ENCODE measurements at places on chromosomes 4 and X. TPM values are rescaled to one million over a fixed set of nuclear protein-coding genes. Genes with fewer than 3 reads are reported as not detected.

The OPRPN gene
- total RNA-seq, result not detected

The L1CAM gene
- 16.2 TPM for total RNA-seq

The P2RY10 gene
- total RNA-seq, result not detected

The IL2RG gene
- 0.62 TPM for total RNA-seq

The STS gene
- total RNA-seq, result 5.4 TPM

The PIR gene
- 18.4 TPM for total RNA-seq

The SSX4 gene
- total RNA-seq, result 0.27 TPM

The BTC gene
- total RNA-seq, result 50.8 TPM

The HELT gene
- total RNA-seq, result not detected

The SLC34A2 gene
- total RNA-seq, result 7.8 TPM

The TXK gene
- not detected for total RNA-seq

The SLC39A8 gene
- 4.8 TPM for total RNA-seq

The MAOA gene
- 340 TPM for total RNA-seq

The CXorf38 gene
- total RNA-seq, result 15.3 TPM

The TRAPPC2 gene
- total RNA-seq, result 16.6 TPM

The MBNL3 gene
- 4.1 TPM for total RNA-seq

The EFHC2 gene
- 15.9 TPM for total RNA-seq

The CENPVL1 gene
- not detected for total RNA-seq

The GLRB gene
- total RNA-seq, result 2.8 TPM

The GABRE gene
- total RNA-seq, result 2.6 TPM

The ANKRD50 gene
- total RNA-seq, result 28.3 TPM

The DRD5 gene
- total RNA-seq, result not detected

The CT45A1 gene
- not detected for total RNA-seq

The CTAG2 gene
- total RNA-seq, result not detected

The SMR3B gene
- total RNA-seq, result not detected

The PPP2R2C gene
- 0.94 TPM for total RNA-seq

The ADRA2C gene
- 1.2 TPM for total RNA-seq
